ENCODE measurements at places on chromosomes 5 and 9.

DNA sequence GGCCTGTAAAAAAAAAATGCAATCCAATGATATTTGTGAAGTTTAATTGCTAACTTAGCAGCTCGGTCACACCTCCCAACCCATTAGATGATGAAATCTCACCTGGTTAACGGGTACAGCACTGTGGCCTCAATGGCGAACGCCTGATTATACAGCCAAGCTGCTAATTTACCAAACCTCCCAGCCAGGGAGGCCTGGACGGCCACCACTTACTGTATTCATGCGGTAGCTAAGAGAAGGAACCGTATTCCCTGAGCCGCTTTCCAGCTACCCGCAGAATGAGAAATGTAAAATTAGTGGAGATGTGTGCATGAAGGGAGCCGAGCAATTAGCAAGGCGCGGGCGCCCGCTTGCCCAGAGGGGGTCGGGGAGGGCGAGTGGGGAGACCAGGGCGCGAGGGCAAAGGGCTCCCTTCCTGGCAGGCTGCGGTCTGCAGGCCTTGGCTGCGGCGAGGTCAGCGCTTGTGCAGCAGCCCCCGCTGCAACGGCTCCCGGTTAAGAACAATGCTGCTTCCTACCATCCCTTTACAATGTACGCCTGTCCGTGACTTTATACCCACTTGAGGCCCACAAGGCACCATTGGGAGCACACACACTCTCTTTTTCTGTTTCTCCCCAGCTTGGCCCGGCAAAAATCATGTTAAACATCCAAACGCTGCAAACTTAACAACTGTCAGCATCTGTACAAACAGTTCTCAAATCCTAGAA is 70.4 kb upstream of the TBCA start:
- DNase-seq: no peak

- DNase-seq: no peak
These were observed 16.7 kb upstream of the NEURL1B start for GRCh38 chr5:172624083-172624995.

DNA sequence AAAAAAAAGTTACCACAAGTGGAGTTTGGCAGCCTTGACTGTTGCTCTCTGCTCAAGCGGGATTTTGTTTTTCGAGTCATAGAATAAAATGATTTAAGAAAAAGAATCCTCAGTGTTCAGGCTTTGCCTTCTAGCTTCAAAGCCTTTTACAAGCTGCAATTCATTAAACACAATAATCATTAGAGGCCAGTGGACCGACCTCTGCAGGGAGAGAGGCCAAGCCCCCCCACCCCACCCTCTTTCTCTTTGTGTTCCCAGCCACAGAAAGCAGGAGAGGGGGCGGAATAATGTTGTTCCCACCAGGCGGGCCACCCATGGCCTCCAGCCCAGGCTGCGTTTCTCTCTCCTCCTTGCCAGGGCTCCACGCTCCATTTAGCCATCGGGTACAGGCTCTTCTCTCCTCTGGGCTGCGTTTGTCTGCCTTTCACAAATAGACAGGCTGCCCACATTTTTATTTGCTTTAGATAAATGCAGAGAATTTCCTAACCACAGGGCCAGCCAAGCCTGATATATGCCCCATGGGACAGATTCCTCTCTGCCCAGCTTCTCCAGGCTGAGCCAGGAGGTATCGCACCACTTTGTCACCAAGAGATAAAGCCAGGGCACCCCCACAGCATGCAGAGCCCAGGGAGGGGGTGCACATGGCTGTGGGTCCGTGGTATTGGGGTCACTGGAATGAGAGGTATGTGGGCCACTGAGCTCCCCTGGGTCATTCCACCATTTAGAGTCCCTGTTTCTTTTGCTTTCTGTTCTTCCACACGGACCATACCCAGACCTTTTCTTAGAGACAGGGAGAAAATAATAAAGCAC is 318.8 kb downstream of the PIK3R1 start:
- no peak for DNase-seq

- DNase-seq: no peak
These were observed 2064.1 kb downstream of the MAT2B start for GRCh38 chr5:165569551-165569950.

DNA sequence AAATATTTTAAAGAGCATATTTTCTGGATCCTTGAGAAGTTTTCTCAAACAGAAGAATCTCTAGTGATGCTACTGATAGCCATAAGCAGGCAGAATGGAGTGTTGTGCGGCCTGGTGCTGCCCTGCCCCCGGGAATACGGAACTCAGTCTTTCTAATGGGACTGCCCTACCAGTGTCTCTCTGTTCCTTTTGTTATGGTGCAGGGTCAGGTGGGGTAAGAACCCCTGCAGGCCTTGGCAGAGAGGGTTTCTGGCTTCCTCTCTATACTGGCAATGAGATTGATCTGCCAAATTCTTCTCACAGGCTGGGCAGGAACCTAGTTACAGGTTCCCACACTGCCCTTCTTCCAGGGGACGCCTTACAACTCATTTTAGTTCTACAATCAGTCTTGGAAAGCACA is 2.6 kb downstream of the IL5 start:
- DNase-seq: no peak

GRCh38 chr9:113623851-113624485 is 160.4 kb downstream of the RGS3 start:
- no peak for DNase-seq

DNA sequence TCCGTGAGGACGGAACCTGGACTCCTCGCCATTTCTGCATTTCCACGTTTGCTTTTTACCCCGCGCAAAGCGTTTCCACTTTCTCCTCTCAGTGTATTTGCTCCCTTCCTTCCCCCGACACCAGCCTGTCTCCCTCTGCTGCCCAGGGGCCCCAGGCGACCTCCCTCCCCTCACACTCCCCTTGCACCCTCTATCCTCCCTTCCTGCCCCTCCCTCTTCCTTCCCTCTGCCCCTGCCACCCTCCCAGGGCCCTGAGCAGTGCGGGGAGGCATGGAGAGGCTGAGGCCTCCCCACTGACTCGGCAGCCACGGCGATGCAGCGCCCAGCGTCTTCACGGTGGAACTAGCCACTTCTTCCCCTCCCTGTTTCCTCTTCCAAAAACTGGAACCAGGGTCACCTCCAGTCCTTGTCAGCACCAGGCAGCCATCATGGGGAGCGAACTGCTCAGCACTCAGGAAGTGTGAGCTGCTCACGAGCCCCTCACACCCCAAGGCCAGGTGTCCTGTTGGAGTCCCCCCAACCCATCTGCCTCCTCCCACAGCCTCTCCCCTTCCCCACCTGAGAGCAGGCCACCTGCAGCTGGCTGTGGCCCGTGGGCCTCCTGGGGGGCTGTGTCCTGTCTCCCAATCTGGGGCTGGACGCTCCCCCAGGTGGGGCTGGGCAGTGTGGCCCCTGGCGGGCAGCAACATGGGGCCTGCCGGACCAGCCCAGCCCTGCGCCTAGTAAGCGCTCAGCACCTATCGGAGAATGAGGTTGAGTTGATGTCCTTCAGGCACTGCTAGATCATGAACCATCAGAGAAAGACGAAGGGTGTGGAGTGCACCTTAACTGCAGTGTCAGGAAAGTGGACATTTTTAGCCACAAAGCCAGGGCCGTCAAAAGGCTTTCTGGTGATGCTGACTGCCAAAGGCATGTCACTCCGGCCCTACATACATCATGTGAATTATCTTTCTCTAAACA is 17.5 kb downstream of the UBE2QL1 start:
- DNase-seq: no peak

DNA sequence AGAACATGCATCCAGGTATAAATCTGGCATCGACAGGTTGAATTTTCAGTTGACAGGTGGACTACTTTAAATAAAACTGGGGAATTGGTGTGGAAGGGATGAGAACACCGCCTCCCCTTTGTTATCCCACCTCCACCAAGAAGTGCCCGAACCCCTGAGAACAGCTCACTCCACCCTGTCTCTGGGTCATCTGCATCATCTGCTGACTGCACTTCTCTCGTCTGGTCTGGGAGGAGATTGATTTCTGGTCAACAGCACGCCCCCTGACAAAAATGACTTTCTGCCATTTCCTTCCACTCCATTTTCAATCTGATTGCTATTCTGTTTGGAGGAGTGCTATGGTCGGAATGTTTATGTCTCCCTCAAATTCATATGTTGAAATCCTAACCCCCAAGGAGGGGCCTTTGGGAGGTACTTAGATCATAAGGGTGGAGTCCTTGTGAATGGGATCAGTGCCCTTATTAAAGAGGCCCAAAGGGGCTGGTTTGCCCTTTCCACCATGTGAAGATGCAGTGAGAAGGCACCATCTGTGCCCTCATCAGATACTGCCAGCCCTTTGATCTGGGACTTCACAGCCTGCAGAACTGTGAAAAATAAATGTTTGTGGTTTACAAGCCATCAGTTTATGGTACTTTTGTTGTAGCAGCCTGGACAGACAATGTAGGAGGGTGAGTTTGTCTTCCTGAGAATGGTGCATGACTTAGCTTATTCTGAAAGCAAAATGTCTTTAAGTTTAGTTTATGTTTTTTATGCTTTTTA is 145.7 kb downstream of the EGFLAM start:
- no peak for DNase-seq

DNA sequence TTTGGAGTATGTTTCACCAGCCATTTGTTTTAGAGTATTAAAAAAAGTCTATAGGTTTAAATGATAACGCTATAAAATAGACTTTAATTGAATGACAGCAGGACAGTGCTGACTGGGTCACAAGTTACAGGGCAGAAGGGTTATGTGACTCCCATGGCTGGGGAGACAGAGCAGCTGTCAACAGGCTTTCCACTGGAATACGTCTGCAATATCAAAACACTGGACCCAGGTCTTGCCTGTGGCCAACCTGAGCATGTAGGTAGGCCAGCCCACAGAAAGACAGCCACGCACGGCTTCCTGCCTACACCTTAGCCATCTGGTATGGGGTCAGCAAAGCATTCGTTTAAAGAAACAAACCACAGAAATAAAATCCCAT is 80.7 kb downstream of the OTULIN start:
- DNase-seq: no peak

GRCh38 chr9:90459321-90459720 is 183.3 kb downstream of the DIRAS2 start:
- no peak for DNase-seq

GRCh38 chr9:138100711-138101350 is 223.2 kb downstream of the CACNA1B start:
- DNase-seq: no peak

- no peak for DNase-seq
These were observed 202.6 kb downstream of the NR3C1 start for GRCh38 chr5:143200781-143201398.

DNA sequence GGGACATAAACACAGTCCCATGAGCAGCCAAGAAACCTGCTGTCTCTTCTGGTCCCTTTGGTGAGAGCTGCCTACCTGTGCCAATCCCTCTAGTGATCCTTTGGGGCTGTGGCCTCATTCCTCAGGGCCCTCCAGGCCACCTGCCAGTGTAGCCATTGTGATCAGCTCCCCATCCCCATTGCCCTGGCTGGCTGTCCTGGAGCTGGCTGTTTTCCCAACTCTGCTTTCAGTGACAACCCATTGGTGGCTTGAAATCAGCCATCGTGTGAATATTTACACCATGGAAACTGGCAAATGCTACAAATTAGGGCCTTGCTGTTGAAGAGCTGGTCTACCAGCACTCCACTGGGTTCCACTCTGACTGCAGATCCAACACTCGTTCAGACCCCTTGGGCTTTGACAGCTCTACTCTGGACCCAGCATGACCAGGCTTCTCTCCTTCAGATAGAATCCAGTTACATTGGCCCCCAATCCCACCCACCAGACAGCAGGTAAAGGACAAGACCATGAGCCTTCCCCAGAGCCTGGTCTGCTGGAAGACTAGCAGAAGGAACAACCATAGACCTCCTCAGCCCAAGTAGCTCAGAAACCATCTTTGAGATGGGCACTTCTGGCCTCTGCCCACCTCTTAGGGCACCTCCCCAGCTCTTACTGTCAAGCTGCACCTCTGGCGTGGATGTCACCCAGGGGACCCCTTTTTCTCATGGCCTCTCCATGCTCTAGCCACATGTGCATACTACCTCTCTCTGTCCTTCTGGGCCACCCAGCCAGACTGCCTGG is 69.2 kb upstream of the NEK6 start:
- DNase-seq: no peak

- DNase-seq: no peak
These were observed 278.1 kb upstream of the DAB2 start for GRCh38 chr5:39702928-39703327.

- no peak for DNase-seq
These were observed 166.8 kb downstream of the DROSHA start for GRCh38 chr5:31364881-31365636.

DNA sequence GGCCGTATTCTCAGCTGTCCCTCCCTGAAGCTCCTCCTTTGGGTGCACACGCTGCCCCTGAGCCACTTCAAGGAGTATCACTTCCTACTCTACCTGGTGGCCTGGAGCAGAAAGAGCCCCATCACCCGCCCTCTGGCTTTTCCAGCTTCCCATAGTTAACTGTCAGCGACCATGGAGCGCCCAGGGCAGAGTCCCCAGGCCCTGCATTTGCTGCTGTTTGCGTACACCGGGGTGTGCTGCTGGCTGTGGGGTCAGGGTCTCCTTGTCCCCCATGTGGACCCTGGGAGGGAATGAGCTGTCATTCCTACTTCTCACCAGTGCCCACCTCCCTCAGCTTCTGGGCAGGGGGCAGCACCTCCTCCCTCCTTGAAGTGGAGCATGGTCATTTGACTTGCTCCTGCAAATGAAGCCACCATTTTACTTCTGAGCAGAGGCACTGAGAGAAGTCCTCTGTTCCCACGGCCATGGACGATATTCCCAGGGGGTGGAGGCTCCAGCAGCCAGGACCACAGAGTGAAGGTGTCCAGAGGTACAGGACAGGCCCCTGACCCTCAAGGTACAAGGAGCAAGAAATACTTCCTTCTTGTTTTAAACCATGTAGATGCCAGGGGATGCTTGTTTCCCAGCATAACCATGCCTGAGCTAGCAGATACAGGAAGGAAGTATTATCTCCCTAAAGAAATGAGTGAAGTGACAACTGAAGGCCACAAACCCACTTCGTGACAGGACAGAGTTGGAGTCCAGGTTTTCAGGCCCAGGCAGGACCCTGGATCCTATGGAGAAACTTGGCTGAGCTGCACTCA is 40.6 kb upstream of the COL5A1 start:
- DNase-seq: no peak

GRCh38 chr9:114299286-114300152 is 23.4 kb upstream of the ORM1 start:
- no peak for DNase-seq

DNA sequence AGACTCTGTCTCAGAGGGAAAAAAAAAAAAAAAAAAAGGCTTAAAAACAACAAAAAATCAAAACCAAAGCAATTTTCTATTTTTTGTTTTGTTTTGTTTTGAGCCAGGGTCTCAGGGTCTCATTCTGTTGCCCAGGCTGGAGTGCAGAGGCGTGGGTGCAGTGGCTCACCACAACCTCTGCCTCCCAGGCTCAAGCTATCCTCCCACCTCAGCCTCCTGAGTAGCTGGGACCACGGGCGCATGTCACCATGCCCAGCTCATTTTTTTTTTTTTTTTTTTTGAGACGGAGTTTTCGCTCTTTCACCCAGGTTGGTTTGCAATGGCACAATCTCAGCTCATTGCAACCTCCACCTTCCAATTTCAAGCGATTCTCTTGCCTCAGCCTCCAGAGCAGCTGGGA is 5.7 kb downstream of the STK10 start:
- no peak for DNase-seq

DNA sequence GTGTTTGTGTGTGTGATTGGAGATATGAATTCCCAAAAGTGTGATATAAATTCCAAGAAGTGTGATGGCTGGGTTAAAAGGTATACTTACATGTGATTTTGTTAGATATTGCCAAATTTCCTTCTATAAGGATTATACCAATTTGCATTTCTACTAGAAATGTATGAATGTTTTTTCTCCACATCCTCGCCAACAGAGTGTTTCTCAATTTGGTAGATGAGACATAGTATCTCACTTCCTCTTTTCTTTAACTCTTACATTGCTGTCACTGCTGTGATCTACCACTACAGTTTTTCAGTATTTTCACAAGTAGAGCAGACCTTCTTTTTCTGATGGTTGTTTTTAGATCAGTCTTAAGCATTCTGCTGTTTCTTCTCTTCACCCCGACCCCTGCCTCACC is 111.3 kb downstream of the FER start:
- no peak for DNase-seq

Data from NT2/D1 (cell line).